ENCODE measurements at places on chromosomes 3 and 15. TPM values are rescaled to one million over a fixed set of nuclear protein-coding genes. Genes with fewer than 3 reads are reported as not detected.

DNA sequence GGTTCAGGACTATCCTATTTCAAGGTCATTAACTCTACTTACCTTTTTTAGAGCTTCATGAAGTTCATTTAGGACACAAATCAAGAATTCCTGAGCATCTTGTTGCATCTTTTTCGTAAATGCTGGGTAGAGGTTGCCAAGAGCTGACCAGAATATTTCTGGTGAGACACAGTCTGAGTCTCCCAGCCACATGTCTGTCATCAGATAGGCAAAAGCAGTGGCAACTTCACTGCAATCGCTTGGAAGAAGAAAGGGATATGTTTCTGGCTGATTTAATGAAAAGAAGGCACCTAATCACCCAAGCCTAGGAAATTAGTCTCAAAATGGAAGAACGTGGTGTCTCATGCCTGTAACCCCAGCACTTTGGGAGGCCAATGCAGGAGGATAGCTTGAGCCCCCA is 2.9 kb downstream of the USP50 start:
- H3K4me1 ChIP-seq: no peaks in the 10 kb centered on the region
- H3K27me3 ChIP-seq: no peaks in the 10 kb centered on the region
- DNase-seq: no peak
- no peak overlapping the region for H3K27ac ChIP-seq
- H3K36me3 ChIP-seq: no peaks in the 10 kb centered on the region
- H3K4me3 ChIP-seq: no peak overlapping the region

DNA sequence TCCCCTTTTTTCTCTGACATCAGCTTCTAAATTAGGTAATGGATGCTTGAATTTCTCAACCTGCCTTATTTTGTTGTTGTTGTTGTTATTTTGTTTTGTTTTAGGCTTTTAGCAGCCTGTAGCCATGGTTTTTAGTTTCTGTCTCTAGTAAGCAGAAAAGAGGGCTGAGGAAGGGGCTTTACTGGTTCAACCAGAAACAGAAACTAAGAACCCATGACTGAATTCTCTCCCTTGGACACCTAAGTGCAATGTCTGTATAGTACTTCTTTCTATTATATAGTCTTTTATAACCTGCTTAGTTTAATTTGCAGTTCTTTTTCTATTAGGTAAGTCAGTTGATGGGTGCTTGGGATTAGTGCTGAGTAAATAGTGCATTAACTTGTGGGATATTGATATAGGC is 129.0 kb downstream of the BBX start:
- no peak overlapping the region for H3K27ac ChIP-seq
- H3K36me3 ChIP-seq: no peaks in the 10 kb centered on the region
- H3K4me3 ChIP-seq: no peak overlapping the region
- H3K4me1 ChIP-seq: no peaks in the 10 kb centered on the region
- no peaks in the 10 kb centered on the region for H3K27me3 ChIP-seq
- DNase-seq: no peak

GRCh38 chr15:50828610-50829206 is 63.2 kb upstream of the SPPL2A start:
- no peaks in the 10 kb centered on the region for H3K36me3 ChIP-seq
- DNase-seq: no peak
- H3K27me3 ChIP-seq: no peaks in the 10 kb centered on the region
- H3K4me3 ChIP-seq: no peak overlapping the region
- H3K27ac ChIP-seq: no peak overlapping the region
- no peaks in the 10 kb centered on the region for H3K4me1 ChIP-seq

DNA sequence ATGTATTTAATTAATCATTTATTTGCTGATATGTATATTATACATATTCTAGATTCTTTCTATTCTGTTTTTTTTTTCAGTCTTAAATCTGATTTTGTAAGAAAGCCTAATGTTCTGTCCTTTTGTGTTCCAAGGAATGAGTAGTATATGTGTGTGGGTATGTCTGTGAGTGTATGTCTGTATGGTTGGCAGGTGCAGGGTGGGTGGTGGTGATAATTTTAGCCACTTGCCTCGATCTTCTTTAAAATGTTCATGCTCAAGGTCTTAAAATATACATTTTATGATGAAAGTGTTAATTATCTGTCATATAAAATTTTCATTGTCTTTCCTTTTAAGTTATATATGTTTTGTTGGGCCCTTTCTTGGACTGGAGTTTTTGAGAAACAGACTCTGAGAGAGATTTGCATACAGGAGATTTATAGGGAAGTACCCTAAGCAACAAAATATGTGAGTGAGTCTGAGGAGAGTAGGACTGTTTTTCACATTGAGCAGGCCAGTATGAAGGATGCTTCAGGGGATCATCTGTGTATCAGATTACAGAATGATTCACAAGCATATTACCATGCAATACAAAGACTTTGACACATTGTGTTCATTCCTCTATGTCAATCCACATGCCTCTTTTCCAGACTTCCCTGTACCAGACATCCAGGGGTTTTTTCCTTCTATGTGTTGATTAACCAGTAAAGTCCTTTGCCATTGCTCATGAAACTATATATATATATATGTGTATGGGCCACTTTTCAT is 211.0 kb upstream of the DPPA4 start:
- no peak for DNase-seq
- H3K27me3 ChIP-seq: no peaks in the 10 kb centered on the region
- H3K27ac ChIP-seq: no peak overlapping the region

OSBPL10 gene
- 22.8 TPM for total RNA-seq

COMMD2 gene
- 44.0 TPM for total RNA-seq

OTOL1 gene
- total RNA-seq: not detected

KCTD6 gene
- total RNA-seq: 6.7 TPM

PRTG gene
- total RNA-seq: 19.5 TPM

CAMK2N2 gene
- total RNA-seq: not detected

RAB6B gene
- total RNA-seq: 5.9 TPM

SPESP1 gene
- total RNA-seq: 5.1 TPM

CPN2 gene
- not detected for total RNA-seq
